Midbrain (tissue), 1 donor: ENCODE measurements at places on chromosomes 11 and 22.
A peak's percentile ranks its signal among the peaks of the same experiment; 100 is the strongest.

DNA sequence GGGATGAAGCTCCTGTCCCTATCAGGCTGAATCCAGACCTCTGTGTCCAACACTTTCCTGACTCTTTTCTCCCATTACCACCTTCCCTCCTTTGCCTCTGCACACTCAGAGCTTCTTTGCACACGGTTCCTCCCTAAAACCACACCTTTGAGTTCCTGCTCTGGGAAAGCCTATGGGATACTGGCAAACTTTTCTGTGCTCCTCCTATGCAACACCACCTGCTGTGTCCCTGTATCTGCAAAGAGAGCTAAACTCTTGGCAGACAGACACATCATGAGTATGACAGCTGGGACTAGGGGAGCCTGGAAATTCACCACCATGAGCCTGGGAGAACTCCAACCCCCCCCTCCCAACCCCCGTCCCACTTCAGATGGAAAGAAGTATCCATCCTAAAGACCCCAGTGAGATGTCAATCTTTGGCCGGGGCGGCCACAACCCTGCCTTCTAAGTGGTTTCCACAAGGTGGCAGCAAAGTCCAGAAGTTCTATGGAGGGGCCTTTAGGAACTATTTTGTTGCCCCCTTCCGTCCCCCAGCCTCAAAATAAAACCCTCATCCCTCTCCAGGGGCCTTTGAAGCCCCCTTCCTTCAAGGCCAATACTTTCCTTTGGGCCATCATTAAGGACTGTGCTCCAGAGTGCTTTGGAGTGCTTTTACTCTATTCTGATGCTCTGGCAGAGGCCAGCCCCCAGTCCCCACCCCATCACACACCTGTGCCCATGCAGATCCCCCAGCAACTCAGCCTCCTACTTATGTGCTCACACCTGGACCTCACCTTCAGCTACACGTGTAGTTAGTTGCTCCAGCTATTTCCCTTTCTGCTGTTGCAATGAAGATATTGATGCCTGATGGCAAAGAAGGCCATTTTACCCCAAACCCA lies 19.4 kb downstream of the HTR3A start:
- peak; percentile 2 for DNase-seq

- DNase-seq, result no peak
These were observed 11.1 kb upstream of the PHLDA2 start for GRCh38 chr11:2940147-2940920.

- DNase-seq, result no peak
These were observed 9.0 kb upstream of the TMEM121B start for GRCh38 chr22:17130199-17130598.

DNA sequence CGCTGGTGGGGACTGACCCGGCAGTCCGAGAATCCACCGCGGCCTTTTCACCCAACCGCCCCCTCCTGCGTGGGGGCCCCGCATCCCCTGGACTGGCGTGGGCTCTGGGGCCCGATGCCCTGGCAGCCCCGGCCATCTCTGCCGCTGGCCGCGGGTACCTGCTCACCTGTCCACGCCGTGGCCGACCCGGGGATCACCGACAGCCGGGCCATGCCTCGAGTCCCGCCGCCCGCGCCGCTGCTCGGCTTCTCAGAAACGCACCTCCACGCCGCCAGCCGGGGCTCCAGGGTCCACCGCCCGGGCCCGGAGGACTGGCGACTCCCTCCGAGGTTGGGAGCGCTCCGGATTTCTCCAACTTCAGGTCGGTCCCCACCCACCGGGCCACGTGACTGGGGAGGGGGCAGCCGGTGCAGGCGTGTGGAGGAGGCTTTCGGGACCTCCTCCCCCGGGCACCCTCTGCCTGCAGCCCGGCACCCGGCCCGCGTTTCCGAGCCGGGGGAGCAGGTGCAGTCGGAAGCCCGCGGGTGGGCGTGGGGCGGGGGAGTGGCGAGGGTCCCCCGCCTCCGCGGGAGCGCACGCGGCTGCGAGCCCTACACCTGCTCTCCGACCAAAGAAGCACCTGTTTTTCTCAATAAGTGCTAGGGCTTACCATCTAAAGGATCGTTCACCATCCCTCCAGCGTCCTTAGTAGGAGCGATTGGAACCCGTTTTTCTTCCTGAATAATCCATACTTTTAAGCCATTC lies 554 bp upstream of the NRIP3 start:
- no peak for DNase-seq

DNA sequence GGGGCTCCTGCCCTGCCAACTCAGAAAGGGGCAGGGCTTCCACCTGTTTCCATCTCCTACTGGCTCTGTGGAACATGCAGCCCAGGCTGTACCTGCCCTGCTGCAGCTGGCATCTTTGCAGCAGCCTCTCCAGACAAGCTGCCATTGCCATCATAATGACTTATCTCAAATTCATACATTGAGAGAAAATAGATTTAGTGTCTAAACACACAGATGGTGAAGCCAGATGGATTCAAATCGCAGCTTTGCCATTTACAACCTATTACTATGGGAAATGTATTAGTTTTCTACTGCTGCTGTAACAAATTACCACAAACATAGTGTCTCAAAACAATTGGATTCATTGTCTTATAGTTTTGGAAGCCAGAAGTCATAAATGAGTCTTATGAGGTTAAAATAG lies 260.0 kb downstream of the KCNA4 start:
- no peak for DNase-seq

- no peak for DNase-seq
These were observed 12.8 kb downstream of the ETS1 start for GRCh38 chr11:128574576-128575011.

- no peak for DNase-seq
These were observed 22.3 kb upstream of the NRGN start for GRCh38 chr11:124717421-124717785.

DNA sequence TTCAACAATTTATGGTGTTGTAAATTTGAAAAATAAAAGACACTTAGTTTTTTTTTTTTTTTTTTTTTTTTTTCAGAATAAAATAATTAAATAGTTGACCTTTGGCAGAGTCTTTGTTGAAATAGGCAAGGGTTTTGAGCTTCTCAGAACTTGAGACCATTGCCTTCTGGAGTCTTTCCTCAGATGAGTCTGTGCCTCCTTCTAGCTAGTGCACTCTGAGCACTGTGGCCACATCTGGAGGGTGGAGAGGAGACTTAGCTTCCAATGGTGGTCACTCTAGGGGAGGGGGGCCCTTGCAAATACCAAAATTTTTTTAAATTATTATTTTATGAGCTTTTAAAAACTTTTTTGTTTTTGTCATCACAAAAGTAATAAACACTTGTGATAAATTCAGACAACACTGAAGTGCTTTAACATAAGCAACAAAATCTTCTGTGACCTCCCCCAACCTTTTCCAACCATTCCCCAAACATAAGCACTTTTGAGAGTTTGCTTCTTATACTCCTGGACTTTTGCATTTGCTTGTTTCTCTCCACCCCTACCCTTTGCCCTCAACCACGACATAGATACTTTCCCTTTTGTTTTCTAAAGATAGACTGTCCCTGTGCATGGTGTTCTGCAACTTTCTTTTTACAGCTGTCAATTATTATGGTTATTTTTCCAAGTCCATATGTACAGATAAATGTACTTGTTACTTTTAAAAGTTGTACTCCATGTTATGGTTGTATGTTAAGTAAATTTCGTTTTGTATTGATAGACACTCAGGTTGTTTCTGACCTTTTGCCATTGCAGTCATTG lies 41.1 kb downstream of the BMAL1 start:
- DNase-seq, result no peak

DNA sequence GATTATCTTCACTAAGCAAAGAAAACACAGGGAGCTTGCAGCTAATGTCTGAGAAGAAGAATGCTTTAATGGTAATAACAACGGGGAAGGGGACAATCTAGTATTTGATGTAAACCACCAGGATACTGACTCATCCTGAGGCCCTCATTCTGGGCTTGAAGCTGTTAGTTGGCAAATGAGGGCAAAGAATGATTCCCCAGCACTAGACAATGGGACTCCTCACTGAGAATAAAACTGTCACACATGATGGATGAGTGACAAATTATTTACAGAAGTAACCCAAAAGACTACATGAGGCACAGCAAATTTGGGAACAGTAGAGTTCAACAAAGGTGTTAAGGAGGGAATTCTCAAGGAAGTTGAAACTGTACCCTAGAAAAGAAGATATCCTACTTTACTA lies 76.3 kb downstream of the FAM168A start:
- DNase-seq, result no peak

GRCh38 chr22:28986366-28986765 lies 75.3 kb downstream of the C22orf31 start:
- DNase-seq, result no peak

- no peak for DNase-seq
These were observed 7.1 kb downstream of the DCHS1 start for GRCh38 chr11:6648501-6648900.

GRCh38 chr11:110329445-110329844 lies 33.0 kb upstream of the RDX start:
- DNase-seq, result no peak

GRCh38 chr11:69533296-69534165 lies 52.1 kb downstream of the LINC01488 start:
- no peak for DNase-seq

GRCh38 chr11:64445651-64446050 lies 86.7 kb downstream of the RPS6KA4 start:
- DNase-seq, result no peak

- DNase-seq, result no peak
These were observed 374.3 kb downstream of the NXPE2 start for GRCh38 chr11:115052601-115053000.

DNA sequence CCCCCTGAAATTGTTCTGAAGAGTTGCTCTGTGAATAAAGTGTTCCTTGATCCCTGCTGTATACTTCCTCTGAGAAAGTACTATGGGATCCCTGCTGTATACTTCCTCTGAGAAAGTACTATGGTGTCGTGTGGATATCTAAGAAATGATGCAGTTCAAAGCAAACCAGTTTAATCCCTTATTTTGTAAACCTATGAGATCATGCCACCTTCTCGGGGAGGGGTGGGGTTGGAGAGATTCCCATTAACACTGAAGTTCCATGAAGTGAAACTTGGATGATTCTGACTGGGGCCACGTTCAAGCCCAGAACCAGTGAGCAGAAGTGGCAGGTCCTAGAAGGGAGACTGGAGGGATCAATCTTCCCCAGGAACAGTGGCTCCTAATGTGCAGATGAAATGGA lies 13.0 kb upstream of the TP53AIP1 start:
- no peak for DNase-seq

DNA sequence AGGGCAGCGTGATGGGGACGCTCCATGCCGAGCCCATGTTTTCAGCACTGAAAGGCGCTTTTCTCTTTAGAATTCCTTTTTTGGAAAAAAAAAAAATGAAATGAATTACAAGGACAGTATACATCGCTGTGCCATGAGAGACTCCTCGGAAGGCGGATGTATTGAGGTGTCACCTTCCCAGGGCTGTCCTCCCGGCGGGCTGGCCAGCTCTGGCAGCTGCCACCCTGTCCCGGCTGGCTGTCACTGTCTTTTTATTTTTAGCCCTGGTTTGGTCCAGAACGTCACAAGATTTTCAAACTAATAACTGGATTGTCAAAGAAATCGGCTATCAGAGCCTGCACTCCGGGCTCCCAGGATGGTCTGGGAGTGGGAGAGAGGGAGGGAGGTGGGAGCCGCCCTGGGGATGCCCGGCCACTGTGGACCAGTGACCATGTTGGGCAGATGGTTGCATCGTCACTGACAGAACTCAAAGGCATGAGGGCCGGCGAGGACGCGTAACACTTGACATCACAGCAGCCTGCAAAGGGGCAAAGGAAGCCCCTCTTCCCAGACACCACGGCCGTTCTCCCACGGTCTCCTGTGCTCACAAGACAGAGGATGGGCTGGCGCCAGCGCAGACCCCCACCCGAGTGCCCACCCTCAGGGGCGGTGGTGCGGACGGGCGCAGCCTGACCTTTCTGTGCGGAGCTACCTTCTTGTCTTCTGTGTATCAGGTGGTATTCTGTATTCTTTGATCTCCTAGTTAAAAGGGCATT lies 392.9 kb downstream of the TBC1D22A start:
- no peak for DNase-seq

GRCh38 chr11:1458340-1459218 lies 28.0 kb downstream of the MOB2 start:
- peak; percentile 36 for DNase-seq

- DNase-seq, result no peak
These were observed 155.0 kb upstream of the CCDC90B start for GRCh38 chr11:83441171-83441570.

GRCh38 chr22:29346659-29347058 lies 31.2 kb upstream of the RASL10A start:
- peak; percentile 79 for DNase-seq

- no peak for DNase-seq
These were observed 4.3 kb downstream of the LRFN4 start for GRCh38 chr11:66861038-66861773.

GRCh38 chr11:96021901-96022650 lies 98.2 kb upstream of the MTMR2 start:
- DNase-seq, result no peak

GRCh38 chr22:45268167-45268957 lies 16.4 kb upstream of the UPK3A start:
- no peak for DNase-seq

DNA sequence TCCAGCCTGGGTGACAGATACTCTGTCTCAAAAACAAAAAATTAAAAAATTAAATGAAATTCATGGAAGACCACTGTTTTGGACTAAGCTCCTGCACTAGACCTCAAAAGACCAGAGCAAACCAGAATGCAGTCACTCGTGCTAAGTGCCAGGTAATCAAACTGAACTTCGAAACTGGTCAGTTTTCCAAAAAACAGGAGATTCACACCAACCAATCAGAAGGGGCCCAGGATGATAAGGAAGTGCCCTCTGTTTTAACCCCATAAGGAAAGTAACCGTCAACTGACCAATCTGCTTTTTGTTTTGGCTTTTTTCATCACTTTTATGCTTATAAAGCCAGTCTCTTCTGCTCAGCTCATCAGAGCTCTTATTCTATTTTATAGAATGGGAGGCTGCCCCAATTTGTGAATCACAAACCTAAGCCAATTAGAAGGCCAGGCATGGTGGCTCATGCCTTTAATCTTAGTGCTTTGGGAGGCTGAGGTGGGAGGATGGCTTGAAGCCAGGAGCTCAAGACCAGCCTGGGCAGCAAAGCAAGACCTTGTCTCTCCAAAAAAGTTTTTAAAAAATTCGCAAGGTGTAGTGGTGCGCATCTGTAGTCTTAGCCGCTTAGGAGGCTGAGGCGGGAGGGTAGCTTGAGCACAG lies 10.1 kb upstream of the TOP3B start:
- DNase-seq, result no peak

- no peak for DNase-seq
These were observed 70.1 kb upstream of the MYOD1 start for GRCh38 chr11:17649261-17649660.

- no peak for DNase-seq
These were observed 2.6 kb downstream of the PHLDA2 start for GRCh38 chr11:2926611-2927051.

DNA sequence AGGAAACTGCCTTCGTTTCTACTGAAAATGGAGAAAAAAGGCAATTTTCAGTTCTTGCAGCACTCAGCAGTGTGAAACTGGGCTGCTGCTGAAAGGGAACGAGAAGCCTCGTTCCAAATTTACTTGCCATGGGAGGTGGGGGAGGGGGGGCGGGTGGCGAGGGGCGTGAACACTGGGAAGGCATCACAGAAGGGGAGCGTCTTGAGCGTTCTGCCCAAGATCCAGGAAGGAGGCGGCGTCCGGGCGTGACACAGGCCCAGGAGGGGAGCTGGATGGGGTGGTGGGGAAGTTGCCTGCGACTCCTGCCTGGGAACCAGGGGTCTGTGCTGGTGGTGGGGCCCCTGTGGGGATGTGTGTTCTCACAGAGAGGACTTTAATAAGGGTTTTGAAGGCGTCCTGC lies 213.5 kb downstream of the CTTN start:
- no peak for DNase-seq
